ENCODE measurements at places on chromosomes 13 and 19. TPM values are rescaled to one million over a fixed set of nuclear protein-coding genes. Genes with fewer than 3 reads are reported as not detected.

PVR gene
- 117 TPM for total RNA-seq

FBXO17 gene
- 87.1 TPM for total RNA-seq

MBD3L3 gene
- total RNA-seq, result not detected

SBK3 gene
- 2.4 TPM for total RNA-seq

SOX1 gene
- not detected for total RNA-seq
